ENCODE measurements at places on chromosomes 2 and 18.

- no peak for DNase-seq
Observed at GRCh38 chr2:104757056-104757455, 96.9 kb upstream of the POU3F3 start.

- DNase-seq, result no peak
Observed at GRCh38 chr18:59141294-59142068, 1.8 kb downstream of the SEC11C start.

GRCh38 chr2:164438490-164439205 is 182.6 kb downstream of the GRB14 start:
- DNase-seq, result no peak

DNA sequence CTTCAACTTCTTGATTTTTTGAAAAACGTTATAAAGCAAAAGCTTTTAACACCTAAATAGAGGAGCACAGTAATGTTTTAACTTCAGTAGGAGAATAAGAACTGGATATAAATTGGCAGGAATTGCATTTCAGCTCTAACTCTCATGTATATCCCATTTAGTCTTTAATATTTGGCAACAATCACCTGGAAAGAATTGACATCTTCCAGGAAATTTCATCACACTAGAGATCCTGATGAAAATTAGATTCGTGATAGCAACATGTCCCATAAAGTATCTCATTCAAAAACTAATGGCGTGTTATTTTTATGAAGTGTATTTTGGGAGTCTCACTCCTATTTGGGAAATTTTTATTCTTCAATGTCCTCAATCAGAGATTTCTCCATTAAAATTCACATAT is 131.1 kb upstream of the DNAJC10 start:
- DNase-seq, result no peak

DNA sequence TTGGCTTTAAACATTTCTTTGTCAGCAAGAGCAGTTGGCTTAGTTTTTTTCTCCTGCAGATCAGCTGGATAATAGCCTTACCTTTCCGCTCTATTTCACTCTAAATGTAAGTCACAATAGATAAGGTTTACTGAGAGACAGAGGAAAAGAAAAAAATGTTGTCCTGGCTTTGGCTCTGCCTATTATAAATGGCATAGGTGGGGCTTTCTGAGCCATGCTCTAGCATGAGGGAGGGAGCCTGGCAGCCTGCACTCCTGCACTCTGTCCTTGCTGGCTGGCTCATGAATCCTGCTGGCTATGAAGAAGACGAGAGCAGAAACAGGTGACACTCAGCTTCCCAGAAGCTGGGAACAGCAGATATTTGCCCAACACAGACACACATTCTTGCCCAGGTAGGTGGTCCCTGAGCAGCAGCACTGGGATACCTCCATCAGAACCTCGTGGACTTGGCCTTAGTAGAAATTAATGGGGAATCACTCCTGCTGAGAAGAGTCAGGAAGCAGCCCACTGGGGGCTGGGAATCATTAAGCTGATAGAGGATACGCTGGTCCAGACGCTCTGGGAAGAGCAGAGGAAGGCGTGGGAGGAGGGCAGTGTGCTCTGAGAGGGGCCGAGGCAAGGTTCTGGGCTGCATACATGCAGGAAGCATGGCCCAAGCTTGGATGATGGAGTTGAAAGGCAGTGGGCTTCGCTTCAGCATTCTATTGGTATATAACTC is 514.4 kb upstream of the HS6ST1 start:
- DNase-seq, result no peak

GRCh38 chr2:108383146-108383830 is 5.5 kb downstream of the SULT1C4 start:
- no peak for DNase-seq

- no peak for DNase-seq
Observed at GRCh38 chr2:158120664-158121641, 19.3 kb downstream of the UPP2 start.

- peak; percentile 46 for DNase-seq
Observed at GRCh38 chr2:200086911-200087310, 131.5 kb downstream of the MAIP1 start.

GRCh38 chr2:64963719-64964118 is 25.5 kb upstream of the SLC1A4 start:
- DNase-seq, result no peak

DNA sequence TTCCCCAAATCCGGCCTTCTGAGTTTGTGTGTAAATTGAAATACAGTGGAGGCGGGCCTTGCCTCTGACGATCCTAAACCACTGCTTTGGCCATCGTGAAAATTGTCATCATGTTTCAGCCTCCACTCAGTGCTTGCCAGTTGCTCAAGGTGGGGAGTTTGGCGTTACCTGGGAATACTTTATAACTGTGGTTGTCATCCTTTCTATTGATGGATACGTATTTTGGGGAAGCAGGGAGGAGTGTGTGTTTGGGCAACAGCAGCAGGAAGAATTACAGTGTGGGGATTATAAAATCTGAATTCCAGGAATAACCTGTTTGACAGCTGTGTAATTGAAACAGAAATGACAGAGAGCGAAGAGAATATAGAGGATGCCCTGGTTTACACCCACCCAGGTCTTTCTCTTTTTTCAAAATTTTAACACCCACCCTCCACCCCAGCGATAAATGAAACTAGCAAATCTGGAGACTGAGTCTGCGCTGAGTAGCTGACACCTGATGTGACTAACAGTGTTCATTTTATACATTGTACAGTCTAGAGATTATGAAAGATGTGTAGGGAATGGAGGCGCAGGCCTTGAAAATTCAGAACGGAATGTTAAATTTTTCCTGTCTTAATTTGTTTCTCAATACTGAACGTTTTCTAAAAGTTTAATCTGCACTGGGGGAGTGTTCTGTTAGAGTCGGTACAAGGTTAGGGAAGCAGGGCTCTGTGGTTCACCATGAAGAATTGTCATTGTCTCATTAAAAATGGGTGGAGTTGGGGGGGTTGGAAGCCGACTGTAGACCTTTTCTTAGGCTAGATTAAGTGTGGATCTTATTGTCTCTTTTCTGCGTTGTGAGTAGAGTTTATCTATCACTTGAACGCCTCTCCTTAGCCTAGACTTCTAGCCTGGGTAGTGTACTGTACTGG is 1.6 kb downstream of the MAP4K4 start:
- no peak for DNase-seq

DNA sequence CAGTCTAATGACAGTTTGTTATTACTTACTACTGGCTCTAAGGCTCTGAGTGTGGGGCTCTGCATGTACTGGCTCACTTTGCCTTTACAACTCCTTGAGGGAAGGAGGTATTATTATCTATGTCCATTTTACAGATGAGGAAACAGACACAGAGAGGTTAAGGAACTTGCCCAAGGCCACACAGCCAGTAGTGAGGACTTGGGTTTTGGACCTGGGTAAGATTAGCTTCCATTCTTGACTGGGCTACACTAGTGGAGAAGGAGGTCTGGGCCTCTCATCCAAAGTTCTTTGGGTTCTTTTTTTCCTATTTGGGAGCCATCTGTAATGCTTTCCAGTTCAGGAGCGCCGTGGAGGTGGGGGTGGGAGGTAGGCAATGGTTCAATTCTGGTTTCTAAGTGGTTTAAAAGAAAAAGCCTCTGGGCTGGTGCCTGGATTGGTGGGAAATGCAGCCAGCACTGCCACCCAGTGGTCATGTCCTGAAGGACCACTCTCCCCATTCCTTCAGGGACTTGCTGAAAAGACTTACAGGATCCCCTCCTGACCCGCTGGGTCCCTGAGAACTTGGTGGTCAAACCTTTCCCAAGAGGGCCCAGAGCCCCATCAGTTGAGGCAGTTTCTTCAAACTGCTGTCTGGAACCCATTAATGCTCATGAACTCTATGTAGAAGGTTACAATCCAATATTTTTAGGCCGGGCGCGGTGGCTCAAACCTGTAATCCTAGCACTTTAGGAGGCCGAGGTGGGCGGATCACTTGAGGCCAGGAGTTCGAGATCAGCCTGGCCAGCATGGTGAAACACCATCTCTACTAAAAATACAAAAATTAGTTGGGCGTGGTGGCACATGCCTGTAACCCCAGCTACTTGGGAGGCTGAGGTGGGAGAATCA is 38.6 kb upstream of the NOTO start:
- peak; percentile 74 for DNase-seq

- DNase-seq, result no peak
Observed at GRCh38 chr2:197294260-197294659, 16.3 kb downstream of the ANKRD44 start.

DNA sequence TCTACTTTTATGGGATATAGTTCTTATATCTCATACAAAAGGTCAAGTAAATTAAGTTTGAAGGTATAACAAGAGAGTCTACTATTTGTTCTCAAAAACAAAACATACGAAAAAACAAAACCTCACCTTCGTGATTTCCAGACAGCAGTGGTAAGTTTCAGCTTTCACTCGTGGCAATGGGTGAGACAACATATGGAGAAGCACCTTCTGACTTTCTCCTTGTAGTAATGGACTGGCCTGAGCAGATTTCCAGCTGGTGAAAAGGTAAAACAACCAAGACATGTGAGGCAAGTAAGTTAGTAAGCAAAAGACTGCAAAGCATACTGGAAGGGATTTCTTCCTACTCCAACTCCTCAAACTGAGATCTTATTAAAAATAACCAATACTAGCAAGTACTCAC is 39.6 kb downstream of the RTTN start:
- no peak for DNase-seq

Data from NCI-H446 (cell line).